ENCODE measurements at places on chromosomes 3 and 15.

- DNase-seq, result peak; percentile 42
These were observed 1.5 kb upstream of the FSIP1 start for GRCh38 chr15:39784125-39784524.

GRCh38 chr3:99483841-99484240 lies 154.6 kb upstream of the COL8A1 start:
- no peak for DNase-seq

DNA sequence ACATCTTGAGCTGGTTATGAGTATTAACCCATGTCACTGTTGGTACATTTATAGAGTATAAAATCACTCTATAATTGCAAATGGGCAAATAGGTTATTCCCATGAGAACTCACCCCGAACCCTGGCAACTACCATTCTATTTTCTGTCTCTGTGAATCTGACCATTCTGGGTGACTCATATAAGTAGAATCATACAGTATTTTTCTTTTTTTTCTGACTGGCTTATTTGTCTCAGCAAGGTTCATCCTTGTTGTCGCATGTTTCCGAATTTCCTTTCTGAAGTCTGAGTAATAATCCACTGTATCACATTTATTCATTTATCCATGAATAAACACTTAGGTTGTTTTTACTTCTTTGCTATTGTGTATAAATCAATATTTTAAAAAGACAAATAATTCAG lies 59.9 kb upstream of the CHRM5 start:
- no peak for DNase-seq

- DNase-seq, result no peak
These were observed 435.6 kb upstream of the ATP10A start for GRCh38 chr15:26298659-26299170.

- DNase-seq, result no peak
These were observed 481.4 kb upstream of the THBS1 start for GRCh38 chr15:39099524-39099923.

GRCh38 chr15:92595506-92596381 lies 59.8 kb downstream of the FAM174B start:
- DNase-seq, result no peak

- no peak for DNase-seq
These were observed 43.1 kb upstream of the PDZRN3 start for GRCh38 chr3:73667889-73668288.

DNA sequence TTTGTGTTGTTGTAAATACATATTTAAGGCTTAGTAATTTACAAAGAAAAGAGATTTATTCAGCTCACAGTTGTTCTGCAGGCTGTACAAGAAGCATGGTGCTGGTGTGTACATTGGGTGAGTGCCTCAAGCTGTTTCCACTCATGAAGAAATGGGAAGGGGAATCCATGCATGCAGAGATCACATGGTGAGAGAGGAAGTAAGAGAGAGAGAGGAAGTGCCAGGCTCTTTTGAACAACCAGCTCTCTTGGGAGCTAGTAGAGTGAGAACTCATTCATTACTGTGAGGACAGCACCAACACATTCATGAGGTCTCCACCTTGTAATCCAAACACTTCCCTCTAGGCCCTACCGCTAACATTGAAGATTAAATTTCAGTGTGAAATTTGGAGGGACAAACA lies 909.2 kb downstream of the NSUN3 start:
- no peak for DNase-seq

GRCh38 chr15:39110746-39111145 lies 470.1 kb upstream of the THBS1 start:
- no peak for DNase-seq

DNA sequence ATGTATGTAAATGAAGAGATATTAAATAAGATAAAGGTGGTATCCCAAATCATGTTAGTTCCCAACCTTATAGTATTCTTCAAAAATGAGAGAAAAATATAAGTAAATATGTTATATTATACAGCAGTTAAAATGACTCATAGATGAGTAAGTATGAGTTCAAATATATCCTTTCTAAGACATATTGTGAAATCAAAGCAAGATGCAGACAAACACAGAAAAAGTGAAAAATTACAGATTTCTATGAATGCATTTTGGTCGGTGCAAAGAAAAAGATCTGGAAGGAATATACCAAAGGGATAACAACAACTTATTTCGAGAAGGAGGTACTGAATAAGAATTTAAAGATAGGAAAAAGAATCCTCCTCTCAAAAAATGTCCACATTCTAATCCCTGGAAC lies 181.2 kb upstream of the TTC14 start:
- no peak for DNase-seq

- DNase-seq, result no peak
These were observed 271.0 kb downstream of the EDEM1 start for GRCh38 chr3:5458526-5458925.

DNA sequence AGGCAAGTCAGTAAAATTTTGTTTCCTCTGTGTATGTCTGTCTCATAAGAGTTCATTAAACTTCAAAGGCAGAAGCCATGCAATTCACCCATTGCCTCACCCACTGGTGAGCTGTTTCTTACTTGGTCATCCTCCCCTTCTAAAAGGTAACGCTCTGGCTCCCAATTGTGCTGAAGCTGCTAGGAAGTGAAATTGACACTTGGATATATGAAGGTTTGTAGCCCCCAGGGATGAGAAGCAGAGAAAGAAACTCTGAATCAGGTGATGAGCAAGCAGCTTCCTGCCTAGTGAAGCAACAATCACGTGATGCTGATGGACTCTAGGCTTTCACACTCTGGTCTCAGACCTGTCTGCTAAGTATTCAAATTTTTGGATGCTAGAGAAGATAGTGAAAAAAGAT lies 70.7 kb downstream of the CD200R1L start:
- peak; percentile 52 for DNase-seq

GRCh38 chr15:67164401-67164791 lies 90.1 kb downstream of the AAGAB start:
- no peak for DNase-seq

- no peak for DNase-seq
These were observed 135.6 kb downstream of the TPRA1 start for GRCh38 chr3:127454968-127455367.

DNA sequence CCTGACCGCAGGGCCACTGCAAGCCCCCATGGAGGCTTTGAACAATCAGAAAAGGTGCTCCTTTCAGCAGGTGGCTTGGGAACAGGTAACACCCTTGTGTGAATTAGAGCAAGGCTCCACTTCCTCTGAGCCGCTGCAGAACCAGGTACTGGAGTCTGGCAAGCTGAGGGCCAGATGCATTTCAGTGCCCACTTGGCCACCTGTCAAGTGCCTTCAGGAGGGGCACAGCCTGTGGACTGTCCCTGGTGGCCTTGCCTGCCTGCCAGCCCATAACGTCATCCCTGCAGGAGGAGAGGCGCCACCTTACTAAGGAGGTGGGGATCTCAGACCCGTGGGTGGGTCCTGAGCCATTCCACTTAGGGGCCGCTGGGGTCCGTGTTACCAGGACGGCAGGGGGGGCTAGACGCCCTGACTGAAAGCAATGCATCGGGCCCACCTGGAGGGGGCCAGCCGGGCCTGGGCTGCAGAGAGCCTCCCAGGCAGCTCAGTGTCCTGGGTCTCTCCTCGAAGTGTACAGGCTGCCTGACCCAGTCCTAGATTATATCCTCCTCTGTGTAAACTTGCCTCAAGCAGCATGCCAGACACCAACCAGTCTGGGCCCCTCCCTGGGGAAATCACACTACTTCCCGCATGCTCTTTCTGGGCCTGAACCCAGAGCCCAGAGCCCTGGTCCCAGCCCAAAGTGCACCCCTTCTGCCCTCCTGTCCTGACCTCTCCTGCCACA lies 16.1 kb downstream of the SPTBN5 start:
- no peak for DNase-seq

- no peak for DNase-seq
These were observed 537.3 kb downstream of the EPHA3 start for GRCh38 chr3:89644716-89645115.

DNA sequence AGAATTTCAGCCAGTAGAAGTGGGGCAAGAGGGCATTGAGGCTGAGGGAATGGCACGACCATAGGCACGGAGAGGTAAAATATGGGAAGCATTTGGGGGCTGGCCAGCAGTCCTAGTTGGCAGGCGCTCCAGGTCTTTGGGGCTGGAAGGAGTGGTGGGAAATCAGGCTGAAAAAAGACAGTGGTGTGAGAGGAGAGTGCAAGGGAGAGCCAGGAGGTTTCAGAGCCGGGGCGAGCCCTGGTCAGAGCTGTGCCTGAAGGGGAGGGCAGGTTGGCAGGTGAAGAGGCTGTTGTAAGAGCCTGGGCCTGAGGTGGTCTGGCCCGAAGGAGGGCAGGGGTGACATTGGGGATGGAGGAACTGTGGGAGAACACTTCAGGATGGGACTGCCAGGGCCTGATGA lies 1.6 kb upstream of the IDH3A start:
- DNase-seq, result no peak

GRCh38 chr15:51024735-51025453 lies 69.8 kb downstream of the TNFAIP8L3 start:
- DNase-seq, result no peak

DNA sequence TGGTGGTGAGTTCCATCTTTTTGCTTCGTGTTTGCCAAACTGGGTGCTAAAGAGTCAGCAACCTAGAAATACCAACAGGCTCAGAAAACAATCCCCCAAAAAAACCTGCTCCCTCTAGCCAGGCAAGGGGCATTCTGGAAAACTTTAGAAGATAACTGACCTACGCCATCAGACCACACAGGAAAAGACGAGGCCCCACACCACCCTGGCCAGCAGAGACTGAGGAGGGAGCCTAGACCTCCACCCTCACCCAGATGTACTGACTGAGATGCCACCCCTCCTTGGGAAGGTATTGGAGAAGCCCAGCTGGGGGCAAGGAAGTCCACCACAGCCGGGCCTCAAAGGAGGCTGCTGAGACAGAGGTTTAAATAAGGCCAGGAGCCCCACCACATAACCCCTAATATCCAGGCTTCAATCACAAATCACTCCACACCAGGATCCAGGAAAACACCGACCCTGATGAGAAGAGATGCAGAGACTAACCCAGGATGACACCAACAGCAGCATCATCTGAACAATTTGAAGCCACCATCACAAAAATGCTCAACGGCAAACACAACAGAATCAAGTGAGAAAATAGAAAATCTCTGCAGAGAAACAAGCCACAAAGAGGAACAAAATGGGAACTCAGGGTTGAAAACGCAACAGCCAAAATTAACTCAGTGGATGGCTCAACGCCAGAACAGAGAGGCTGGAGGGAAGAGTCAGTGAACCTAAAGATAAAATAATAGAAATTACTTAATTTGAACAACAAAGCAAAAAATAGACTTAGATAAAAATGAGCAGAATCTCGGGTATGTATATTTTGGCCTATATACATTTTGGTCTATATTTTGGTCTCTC lies 61.0 kb downstream of the TPRA1 start:
- no peak for DNase-seq

- DNase-seq, result peak; percentile 52
These were observed 1.4 kb upstream of the SACM1L start for GRCh38 chr3:45687828-45688193.
